CD4-positive, alpha-beta T cell treated with Interleukin-12 subunit alpha and Interleukin-12 subunit beta, for 1 hour (primary cell): ENCODE measurements at places on chromosomes 16 and 17.

DNA sequence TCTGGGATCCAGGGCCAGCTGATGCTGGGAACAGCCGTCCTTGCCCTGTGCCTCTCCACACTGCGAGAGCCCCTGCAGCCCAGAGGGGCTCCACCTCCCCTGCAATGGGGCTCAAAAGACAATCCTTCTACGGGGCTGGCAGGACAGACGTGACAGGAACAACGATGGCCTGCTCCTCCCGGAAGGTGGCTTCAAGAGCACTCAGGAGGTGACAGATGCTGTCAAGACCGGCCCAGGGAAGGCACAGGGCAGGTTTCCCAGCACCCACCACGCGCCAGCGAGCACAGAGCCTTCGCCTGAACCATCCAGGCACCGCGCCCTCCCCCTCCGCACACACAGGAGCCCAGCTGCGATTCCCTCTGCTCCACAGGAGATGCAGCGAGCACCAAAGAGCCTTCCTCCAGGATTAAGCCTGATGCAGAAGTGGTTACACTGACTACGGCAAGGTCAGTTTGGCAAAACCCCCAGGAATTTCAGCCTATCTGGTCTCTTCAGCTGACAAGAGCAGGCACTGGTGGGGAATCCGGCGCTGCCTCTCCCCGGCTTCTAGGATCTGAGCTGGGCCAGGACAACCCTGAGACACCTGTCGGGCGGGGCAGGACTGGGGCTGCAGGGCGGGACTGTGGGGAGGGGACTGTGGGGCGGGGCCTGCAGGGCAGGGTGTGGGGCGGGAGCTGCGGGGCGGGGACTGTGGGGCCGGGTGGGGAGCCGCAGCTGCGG is 103.4 kb downstream of the ZNF778 start:
- no peak for DNase-seq

DNA sequence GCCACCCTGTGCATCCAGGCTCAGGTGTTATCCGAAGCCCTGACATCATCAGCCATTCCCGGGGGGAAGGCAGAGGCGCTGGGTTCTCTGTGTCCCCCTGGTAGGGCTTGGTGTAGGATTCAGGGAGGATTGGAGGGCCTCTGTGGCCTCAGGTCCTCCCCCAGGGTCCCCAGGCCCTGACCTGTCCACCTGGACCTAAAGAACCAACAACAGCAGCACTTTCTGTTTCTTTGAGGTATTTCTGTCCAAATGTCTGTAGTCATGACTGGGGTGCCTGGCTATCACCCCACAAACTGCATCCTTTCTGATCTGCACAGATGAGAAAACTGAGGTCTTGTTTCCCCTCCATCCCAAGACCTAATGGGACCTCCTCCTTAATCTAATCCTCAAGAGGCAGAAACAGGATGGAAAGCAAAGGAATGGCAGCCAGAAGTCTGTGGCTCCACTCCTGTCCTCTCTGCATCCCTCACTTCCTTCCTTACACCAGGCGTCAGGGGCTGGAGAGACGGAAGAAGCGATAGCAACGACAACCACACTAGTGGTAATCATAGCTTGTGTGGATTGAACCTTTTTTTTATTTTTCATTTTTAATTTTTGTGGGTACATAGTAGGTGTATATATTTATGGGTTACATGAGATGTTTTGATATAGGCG is 11.8 kb downstream of the NLRC5 start:
- DNase-seq: no peak

- DNase-seq: no peak
Measured at GRCh38 chr17:36880268-36880905, 56.9 kb upstream of the LHX1 start.

DNA sequence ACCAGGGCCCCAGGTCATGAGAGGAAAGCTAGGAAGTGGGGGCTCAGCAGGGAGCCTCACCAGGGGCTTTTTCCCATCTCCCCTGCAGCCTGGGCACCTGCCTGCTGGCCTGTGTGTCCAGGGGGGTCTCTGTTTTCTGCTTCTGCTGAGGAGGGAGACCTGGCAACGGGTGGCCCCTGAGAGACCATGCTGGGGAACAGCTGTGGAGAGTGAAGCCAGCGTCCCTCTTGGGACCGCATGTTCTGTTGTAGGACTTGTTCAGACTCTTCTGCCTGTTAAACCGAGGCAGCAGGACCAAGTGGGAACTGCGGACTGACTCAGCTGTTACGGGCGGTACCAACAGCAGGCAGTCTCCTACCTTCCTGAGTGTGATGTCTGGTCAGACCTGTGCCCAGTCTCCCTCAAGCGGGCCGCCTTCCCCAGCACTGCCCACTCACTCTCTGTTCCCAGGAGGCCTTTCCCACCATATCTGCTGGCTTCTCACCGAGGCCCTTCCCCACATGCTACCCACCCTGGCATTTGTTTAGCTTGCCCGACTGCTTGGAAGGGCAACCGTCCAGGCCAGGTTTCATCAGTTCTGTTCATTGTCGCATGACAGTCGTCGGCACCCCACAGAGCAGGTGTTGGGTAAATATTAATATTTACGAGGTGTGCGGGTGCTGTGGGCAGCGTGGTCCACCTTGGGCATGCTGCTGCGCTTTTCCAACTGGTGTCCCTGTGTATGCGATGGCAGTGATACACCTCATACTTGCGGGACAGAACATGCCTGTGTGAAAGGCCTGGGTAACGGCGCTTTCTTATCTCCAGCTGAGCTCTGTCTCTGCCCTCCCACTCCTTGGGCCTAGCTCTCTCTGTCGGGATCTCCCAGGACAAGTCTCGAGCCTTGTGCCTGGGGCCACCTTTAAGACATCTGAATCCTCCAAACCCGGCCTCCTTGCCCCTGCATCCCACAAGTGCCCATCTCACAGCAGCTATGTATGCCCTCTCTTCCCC is 69.4 kb downstream of the MPRIP start:
- no peak for DNase-seq

DNA sequence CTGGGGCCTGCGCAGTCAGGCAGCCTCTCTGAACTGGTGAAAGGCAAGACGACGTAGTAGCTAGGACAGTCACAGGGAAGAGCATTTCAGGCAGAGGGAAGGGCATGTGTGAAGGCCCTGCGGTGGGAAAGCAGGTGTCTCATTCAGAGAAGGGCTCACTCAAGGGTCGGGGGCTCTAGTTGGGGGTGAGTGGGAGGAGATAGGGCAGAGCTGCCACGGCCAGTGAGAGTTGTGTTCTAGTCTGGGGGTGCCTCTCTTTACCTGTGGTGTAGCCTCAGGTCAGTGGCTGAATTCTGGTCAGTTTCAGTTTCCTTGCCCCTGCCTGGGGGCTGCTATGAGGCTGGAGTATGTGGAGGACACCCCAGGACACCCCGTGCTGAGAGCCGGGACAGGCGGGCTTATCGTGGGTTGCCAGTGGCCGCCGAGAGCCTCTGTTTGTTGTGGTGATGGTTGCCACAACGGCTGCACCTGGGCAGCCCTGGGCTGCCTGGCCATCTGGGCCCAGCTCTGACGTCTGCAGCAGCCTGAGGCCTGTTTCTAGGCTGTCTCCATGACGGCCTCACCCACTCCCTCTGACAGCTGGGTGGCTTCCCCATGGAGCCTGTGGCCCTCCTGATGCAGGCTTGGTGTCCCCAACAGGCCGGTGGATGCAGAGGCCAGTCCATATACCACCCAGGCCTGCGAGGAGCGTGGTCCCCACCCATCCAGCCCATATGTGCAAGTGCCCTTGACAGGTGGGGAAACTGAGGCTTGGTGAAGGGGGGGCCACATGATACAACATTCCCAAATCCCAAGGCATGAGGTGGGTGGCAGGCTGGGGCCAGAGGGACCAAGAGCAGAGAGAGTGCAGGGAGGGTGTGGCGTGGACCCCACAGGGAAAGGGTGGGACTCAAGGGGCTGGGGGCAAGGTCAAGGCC is 10.8 kb downstream of the MAP2K3 start:
- no peak for DNase-seq

GRCh38 chr16:8777217-8777616 is 20.2 kb downstream of the TMEM186 start:
- no peak for DNase-seq

DNA sequence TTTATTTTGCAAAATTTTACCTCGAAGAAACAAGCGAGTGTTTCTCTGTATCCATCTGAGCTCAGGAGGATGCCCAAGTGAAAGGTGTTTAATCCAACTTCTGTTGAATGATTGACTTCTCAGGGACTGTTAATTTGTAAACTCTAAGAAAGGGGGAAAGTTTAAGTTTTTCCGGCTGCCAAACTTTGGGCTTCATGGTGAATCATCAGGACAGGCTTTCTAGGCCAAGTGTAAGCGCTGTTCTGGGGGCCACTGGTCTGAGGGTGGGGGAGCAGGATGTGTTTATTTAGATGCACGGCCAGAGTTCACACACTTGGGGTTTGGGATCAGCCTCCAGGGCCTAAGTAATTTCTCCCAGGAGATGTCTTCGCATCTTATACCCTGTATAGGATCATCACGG is 110.4 kb downstream of the PITPNC1 start:
- DNase-seq: no peak

DNA sequence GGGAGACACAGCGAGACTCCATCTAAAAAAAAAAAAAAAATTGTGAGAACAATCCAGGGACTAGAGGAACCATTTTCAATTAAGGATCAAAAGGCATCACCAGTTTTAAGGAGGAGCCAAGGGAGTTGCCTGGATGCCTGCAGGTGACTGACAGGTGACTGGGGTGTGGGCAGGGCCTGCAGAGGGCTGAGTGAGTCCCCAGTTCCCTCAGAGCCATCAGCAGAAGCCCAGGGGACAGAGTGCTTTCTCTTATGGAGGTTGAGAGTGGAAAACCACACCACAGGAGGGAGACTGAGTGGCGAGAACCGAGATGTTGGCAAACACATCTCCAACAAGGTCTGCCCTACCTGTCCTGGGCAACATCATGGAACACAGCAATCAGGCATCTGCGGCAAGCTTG is 27.1 kb upstream of the CREBBP start:
- no peak for DNase-seq

- no peak for DNase-seq
Measured at GRCh38 chr16:73365016-73365551, 317.2 kb upstream of the ZFHX3 start.

DNA sequence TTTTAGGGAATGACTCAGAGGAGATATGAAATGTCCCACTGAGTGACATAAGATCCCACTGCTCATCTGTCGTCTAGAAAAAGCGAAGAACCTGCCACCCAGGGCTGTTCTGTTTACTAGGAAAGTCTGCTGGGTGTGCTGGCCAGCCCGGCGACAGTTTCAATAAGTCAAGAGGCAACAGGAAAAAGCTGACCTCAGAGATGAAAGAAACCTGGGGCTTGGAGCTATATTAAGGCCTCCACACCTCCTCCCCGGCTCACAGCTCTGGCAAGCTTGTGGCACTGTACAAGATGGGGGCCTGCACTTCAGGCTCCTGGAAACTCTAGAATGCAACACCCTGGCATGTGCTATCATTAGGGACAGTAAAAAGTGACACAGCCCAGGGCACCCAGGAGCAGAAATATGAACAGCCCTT is 10.6 kb downstream of the ZFHX3 start:
- DNase-seq: no peak

DNA sequence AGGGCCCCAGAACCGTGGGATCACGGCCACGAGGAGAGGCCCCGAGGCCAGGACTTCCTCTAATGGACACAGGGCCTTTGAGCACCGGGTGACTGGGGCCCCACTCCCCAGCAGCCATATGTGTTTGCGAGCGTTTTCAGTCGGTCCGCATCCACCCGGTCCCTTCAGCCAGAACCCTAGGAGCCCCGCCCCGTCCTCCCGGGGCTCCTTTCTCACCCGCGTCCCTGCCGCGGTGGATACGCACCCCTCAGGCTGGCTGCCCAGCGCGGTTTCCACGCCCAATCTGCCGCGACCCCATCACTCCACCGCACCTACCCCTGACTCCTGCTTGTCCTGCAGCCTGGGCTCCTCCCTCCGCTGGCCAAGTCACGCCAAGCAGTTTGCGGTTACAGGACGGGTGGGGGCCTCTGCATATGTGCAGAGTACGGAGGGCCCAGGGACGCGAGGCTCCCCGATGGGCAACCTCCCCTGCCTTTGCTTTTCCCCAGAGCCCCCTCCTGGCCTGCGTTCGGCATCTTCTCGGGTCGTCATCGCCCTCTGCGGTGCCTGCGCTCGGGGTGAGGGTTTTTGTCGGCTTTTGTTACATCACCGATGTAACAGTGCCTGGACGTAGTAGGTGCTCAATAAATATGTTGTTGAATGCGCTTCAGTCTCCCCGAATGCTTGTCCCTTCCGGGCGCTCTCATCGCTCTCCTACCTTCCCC is 1.0 kb upstream of the TTYH2 start:
- peak; percentile 26 for DNase-seq

- no peak for DNase-seq
Measured at GRCh38 chr17:77045441-77046041, 95.2 kb upstream of the SEC14L1 start.

DNA sequence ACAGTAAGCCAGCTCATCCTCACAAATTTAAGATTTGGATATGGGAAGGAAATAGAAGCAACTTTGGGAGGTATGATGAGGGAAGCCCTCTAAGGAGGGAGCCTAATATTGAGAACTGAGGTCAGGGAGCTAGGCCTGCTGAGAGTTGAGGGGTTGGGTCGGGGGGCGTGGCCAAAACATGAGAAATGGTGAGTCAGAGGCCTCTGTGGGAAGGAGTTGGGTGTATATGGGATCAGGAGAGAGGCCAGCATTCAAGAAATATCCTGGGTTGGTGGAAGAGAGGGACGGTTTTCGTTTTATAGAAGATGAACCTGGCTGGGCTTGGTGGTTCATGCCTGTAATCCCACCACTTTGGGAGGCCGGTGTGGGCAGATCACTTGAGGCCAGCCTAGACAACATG is 48.4 kb downstream of the CLEC16A start:
- DNase-seq: no peak

- no peak for DNase-seq
Measured at GRCh38 chr17:65193305-65193704, 56.1 kb downstream of the RGS9 start.

- DNase-seq: no peak
Measured at GRCh38 chr17:3433741-3434140, at the start of gene OR1E2. OR1E2 (minus strand) TSS chr17:3433841; CDS start chr17:3433841, 0 bp downstream.

DNA sequence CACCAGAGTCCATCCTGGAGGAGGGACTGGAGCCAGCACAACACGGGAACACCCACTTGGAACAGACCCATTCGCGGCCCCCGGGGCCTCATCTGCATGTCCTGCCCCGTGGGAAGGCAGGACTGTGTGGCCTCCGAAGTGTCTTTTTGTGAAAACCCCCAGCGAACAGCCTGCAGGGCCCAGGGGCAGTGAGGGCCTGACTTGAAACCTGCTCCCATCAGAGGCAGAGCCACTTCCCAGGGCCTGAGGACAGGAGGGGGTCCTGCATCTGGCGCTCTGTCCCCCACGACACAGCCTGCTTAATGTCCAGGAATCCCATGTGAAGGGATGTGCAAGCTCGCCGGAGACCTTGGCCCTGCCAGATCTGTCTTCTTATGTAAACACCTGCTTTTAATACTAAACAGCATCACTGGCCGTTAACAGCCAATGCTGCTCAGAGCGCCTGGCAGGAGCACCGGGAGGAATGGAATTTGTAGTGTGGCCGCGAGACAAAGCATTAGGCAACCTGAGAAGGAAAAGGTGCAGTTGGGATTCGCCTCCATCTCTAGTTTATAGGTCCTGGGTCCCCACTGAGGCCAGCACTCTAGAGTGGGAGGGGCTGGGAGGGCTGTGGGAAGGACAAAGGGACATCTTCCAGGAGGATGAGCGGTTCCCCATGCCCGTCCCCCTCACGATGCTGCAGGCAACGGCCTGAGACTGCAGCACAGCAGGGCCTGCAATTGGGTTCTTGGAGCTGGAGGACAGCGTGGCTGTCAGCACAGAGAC is 9.6 kb upstream of the EVPL start:
- DNase-seq: no peak

- no peak for DNase-seq
Measured at GRCh38 chr16:2176047-2176446, 20.4 kb downstream of the CASKIN1 start.
